ENCODE measurements at places on chromosomes 6 and 20. TPM values are rescaled to one million over a fixed set of nuclear protein-coding genes. Genes with fewer than 3 reads are reported as not detected.

- no peak for DNase-seq
These were observed 113.5 kb upstream of the PHACTR1 start for GRCh38 chr6:12602951-12603672.

GRCh38 chr20:6703656-6704055 is 63.8 kb upstream of the BMP2 start:
- DNase-seq: no peak

DNA sequence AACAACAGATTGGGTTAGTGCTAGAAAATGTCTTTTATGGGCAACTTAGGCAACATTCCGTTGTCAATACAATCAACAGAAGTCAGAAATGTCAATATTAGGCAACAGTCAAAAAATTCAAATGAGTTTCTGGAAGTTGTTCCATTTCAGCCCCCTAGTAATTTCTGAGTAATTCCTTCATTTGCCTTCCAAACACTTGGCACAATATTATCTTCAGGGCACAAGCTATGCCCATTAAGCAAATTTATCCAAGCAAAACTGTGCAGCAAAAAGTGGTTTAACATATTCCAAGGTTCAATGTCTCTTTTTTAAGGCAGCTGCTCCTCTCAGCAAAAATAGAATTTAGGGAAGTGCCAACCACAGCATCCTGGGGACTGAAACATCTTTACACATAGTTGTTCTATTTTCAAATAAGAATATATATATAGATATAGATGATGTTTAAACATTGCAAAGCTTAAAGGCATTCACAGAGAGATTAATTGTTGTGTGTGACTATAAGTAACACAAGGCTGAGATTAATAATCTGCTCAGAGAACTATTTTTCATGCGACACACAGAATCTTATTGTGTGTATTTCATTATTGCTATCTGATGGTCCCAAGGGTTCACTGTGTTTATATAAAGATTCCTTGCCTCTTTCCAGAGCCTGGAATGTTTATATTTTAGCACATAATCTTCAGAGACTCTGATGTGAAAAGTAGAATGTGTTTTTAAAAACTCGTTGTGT is 75.2 kb upstream of the ADTRP start:
- no peak for DNase-seq

DNA sequence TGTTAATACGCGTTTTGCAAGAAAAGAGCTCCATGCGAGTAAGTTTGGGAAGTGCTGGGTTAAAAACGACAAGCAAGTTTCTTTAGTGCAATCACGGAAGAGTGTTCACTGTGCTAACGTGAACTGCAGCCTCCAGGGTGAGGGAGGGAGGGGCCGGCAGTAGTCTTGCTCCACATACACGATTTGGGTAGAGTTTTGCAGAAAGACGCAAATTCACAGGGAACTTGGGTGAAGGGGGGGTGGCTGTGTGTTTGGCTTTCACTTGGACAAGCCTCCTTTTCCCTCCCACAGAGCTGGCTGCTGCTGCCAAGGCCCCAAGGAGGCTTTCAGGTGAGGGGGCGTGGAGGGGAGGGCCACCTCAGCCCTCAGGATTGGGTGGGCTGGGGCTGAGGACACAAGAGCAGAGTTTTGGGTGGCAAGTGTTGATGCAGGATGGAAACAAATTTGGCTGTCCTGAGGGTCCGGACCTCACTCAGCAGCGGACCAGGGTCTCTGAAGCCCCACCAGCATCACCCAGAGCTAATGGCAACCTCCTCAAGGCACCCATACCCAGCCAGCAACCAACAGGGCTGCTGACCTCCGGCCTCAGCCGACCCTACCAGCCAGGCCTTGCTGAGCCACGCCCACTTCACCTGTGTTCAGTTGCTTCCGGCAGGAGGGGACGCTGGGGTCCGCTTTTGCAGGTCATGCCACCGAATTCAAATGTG is 204.5 kb downstream of the ERMARD start:
- DNase-seq: no peak

DNA sequence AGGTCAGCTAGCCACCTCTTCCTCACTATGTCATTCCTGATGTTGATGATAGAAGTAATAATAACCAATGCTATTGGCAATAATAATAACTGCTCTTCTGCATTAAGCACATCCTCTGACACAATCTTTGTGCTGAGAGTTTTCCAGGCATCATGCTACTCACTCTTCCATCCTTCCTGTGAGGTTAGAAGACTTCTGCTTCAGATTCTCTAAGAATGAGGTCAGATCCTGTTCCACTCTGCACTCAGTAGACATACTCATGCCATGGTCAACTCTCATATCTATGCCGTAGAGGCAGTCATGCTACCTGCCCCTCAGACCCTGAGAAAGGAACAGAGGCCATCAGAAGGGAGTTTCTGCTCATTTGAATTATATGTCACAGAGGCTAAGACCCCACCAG is 98.1 kb upstream of the TOP1 start:
- no peak for DNase-seq

The BMP7 gene
- total RNA-seq: 0.39 TPM

The MAS1 gene
- total RNA-seq: not detected

The PMEPA1 gene
- 4.6 TPM for total RNA-seq

Data from activated T-cell treated with anti-CD3 and anti-CD28 coated beads, Interleukin-2, amount 50 U/mL, for 72 hours (primary cell).